C1 segment of cervical spinal cord (tissue), 14 donors: ENCODE measurements at places on chromosomes 12 and 14.

DNA sequence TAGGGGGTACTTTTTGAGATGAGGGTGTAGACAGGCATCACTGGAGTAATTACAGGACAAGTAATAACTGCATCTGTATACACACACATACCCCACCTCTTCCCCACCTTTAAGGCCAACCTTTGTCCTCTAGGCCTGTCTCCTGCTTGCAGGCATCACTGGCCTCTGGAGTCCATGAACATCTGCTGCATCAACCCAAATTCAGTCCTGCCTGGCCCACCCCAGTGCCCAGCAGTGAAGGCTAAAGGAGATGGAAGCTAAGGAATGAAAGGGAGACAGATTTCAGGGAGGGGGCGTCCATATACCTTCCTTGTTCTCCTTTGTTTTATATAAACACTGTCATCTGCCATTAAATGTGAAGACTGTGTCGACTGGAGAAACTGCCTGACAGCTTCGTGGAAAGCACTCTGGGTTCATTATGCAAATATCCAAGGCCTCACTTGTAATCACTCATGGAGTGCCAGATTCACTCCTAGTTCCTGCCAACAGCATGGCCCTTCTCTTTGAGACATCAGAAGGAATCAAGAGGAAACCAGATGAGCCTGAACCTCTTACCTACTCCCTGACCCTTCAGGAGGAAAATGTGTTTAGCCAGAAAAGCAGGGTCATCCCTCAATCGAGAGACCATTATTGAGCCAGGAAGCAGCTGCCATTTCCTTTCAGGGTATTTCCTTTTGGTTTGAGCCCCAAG, 64.4 kb downstream of the SERPINA3 start:
- no peak for DNase-seq

GRCh38 chr14:82309199-82309598, 775.5 kb upstream of the SEL1L start:
- DNase-seq: no peak

- no peak for DNase-seq
Measured at GRCh38 chr12:70920251-70920851, at the start of gene PTPRR. TSS of gene PTPRR (minus strand) at chr12:70920738. CDS start at chr12:70920390, 348 bp downstream.

DNA sequence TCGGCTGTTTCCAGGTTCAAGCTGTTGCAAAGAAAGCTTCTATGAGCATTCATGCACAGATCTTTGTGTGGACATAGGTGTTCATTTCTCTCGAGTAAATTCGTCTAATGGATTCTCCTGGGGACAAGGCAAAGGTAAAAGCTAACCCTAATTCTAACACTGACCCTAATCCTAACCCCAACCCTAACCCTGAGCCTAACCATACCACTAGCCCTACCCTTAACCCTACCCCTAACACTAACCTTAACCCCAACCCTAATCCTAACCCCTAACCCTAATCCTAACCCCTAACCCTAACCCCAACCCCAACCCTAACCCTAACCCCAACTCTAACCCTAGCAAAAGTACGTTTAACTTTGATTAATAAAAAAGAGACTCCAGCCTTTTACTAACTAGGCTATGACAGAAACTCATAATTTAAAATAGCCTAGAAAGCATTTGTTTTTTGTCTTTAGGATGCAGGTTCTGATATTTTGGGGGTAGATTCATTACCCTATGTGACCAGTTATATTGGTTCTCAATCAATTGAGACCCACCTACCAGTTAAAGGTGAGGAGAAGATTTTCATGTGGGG, 27.6 kb upstream of the RFLNA start:
- no peak for DNase-seq

GRCh38 chr14:35159742-35160409, 37.5 kb downstream of the PRORP start:
- no peak for DNase-seq

- DNase-seq: no peak
Measured at GRCh38 chr14:63902375-63902976, 49.7 kb downstream of the SYNE2 start.

- no peak for DNase-seq
Measured at GRCh38 chr12:80377140-80377794, 66.8 kb upstream of the PTPRQ start.

- no peak for DNase-seq
Measured at GRCh38 chr12:94725375-94726168, 75.2 kb upstream of the TMCC3 start.

GRCh38 chr12:67692135-67692534, 43.6 kb downstream of the DYRK2 start:
- no peak for DNase-seq
